Spleen (tissue), 13 donors: ENCODE measurements at places on chromosomes 5 and 9.

DNA sequence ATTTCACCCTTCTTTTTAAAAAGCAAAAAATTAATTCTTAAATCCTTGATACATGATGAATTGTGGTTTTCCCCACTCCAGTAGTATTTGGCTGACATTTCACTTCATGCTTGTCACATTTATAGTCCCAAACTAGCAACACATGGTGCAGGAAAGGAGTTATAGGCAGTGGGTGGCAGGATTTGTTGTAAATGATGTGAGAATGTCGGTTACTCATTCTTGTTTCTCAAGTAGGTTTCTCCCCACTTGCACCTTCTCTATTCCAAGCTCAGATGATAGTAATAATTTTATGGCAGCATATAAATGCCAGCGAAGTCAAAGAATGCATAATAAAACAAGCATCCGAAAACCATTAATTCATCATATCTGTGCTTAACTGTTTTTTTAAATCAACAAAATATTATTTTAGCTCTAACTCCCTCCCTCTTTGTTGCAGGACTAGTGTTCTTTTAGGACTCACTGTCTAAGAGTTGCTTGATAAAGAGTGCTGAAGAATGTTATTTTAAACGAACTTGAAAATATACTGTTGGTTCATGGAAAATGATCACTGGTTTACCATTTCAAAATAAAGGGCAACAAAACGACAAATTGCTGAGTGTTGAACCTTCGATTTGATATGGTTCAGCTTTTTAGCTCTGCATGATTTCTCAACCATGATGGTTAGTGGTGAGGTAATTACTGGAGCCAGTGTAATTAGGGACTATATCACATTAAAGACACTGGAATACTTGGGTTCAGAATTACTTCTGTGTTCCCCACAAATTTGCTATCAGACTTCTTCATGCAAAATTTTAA lies 88.1 kb upstream of the ADAMTSL1 start:
- DNase-seq = no peak

- no peak for DNase-seq
These were observed 5.2 kb upstream of the BARX1 start for GRCh38 chr9:93960221-93960970.

DNA sequence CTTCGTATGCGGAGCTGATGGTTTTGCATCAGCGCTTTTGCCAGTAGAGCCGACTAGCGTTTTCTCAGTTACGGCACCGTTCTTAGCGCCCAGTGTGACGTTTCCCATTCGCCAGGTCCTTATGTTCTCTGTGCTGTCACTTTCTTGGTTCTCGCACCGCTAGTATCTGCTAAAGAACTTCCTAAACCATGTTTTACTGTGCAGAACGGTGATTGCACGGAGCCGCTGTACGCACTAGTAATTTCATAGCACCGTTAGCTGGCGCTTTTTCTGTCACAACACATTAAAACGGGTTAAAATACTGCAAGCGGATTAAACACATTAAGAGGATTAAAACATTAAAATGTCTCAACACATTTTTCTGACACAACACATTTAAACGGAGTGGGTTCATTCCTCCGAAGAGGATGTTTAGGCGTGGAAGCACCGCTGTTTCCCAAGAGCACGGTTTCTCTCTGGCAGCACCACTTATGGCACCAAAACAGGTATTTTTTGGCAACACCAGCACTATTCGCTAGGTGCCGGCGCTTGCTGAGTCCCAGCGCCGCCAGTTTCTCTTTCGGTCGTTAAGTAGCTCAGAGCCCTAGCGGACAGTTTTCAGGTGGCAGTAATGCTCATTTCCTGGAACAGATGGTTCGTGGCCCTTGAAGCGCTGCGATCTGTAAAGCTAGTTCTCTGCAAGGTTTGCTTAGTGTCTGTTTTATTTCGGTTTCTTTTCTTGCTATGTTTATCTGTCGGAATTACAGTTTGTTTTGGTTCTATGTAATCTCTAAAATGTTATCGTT lies 20.3 kb downstream of the ANXA2R start:
- peak; percentile 93 for DNase-seq

- no peak for DNase-seq
These were observed 84.7 kb downstream of the CFAP95 start for GRCh38 chr9:69905286-69905685.

DNA sequence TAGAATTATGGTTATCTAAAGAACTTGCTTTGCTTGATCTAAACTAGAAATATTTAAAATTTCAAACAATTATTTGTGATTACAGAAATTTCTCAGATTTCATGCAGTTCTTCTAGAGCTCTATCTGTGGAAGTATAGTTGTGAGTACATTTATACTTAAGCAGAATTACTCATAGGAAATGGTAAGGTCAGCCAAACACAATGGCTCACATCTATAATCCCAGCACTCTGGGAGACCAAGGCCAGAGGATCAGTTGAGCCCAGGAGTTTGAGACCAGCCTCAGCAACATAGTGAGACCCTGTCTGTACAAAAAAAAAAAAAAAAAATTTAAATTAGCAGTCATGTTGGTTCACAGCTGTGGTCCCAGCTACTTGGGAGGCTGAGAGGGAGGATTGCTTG lies 71.0 kb downstream of the INVS start:
- no peak for DNase-seq

DNA sequence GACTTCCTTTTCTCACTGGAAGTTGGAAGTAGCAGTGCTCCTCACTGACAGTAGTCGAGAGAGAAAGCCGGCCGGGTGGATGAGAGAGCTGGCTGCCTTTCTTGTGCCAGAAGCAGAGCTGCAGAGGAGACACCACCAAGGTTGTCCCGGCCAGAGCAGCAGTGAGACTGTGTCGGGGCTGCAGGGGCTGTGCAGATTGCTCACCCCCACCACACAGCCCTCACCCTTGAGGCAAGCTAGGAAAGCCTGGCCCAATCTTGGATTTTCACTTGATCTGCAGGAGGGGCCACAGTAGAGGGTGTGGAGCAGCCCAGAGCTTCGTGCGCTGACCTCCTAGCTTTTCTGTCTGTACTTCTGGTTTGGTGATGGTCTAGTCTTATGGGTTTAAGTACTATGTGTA lies 9.1 kb downstream of the OSMR start:
- DNase-seq = no peak

- no peak for DNase-seq
These were observed 88.5 kb upstream of the SLC25A48 start for GRCh38 chr5:135745897-135746500.
